Esophagus muscularis mucosa (tissue), 4 donors: ENCODE measurements at places on chromosomes 13 and 19. TPM values are rescaled to one million over a fixed set of nuclear protein-coding genes. Genes with fewer than 3 reads are reported as not detected.
A peak's percentile ranks its signal among the peaks of the same experiment; 100 is the strongest.

- no peak for DNase-seq
These were observed 3.2 kb downstream of the IL17D start for GRCh38 chr13:20706661-20707060.

DNA sequence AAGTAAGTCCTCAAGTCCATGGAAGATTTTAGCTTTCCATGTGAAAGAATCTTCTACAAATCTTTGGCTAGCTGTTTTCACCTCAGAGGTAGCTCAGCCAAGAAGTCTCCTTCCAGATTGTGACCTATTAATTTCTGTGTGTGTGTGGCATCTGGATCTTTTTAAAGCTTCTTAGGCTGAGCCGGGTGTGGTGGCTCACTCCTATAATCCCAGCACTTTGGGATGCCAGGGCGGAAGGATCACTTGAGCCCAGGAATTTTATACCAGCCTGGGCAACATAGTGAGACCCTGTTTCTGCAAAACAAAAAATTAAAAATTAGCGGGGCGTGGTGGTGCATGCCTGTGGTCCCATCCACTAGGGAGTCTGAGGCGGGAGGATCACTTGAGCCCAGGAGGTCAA, 13.4 kb upstream of the SLC44A2 start:
- DNase-seq = no peak

GRCh38 chr13:37100731-37101130, 4.7 kb downstream of the CSNK1A1L start:
- no peak for DNase-seq

DNA sequence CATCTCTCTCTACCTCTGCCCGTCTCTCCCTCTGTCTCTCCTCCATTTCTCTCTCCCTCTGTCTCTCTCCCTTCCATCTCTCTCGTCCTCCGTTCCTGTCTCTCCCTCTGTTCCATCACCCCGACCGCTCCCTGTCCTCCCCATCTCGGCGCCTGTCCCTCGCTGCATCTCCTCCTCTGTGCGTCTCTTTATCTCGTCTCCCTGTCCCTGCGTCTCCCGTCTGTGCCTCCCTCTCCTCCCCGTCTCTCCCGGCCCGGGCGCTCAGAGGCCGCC, 4.6 kb downstream of the GRIN2D start:
- DNase-seq = no peak

DNA sequence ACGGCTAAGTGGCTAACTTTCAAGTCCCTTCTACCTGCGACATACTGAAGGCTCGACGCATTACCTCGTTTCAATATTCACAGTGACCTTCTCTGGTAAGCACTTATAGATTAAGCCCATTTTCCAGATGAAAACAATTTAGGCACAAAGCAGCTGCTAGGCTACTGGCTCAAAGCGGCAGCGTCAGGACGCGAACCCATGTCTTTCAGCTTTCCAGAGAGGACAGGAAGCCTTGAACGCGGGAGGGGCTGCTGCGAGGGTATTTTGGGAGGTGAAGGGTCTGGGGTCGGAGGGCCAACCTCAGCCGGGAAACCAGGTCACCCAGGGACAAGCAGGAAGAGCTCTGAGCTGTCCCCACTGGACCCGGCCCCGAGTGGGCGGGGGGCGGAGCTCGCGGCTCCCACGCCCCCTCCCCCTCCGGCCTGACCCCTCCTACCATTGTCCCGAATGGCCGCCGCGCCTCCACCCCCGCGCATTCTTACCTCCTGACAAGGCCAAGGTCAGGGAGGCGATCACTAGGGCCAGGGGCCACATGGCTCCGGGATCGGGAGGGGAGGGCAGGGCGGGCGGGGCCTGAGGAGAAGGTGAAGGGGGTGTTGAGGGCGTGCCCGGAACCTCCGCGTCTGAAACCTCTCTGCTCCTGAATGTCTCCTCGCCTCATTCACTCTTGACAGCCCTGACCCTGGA, at the start of gene KLK13:
KLK13 (minus strand) TSS at position 559 of the 687 bp plus-strand sequence; CDS start at position 534, 25 bp downstream.
- no peak for DNase-seq

GRCh38 chr13:43880926-43881325, 1.2 kb downstream of the LACC1 start:
- no peak for DNase-seq

DNA sequence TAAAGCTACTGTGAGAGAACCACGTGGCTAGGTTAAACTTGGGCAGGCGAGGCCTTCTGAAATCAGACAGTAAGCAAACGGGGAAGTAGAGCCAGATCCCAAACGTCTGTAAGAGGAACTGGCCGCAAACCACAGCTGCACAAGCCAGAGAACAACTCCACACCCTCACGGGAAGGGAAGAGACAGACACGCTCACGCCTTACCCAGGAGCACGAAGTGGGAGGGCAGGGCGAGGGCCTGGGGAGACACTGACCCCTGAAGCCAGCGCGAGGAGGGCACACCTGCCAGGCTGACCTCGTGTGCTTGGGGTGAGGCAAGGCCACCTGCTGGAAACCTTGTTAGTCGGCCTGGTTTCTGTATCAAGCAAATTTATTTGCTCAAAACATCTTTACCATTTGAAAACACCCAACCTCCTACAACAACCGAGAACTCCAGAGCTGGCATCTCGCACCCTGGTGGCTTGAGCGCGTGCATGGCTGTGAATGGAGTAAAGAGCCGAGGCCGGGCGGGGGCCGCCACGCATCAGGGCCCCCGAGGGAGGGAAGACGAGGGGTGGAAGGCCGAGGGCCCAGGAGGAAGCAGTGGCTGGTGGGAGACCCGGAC, 7.3 kb downstream of the POLR2E start:
- DNase-seq = peak; percentile 95

GRCh38 chr19:42114412-42114811, 17.8 kb downstream of the POU2F2 start:
- DNase-seq = no peak

DNA sequence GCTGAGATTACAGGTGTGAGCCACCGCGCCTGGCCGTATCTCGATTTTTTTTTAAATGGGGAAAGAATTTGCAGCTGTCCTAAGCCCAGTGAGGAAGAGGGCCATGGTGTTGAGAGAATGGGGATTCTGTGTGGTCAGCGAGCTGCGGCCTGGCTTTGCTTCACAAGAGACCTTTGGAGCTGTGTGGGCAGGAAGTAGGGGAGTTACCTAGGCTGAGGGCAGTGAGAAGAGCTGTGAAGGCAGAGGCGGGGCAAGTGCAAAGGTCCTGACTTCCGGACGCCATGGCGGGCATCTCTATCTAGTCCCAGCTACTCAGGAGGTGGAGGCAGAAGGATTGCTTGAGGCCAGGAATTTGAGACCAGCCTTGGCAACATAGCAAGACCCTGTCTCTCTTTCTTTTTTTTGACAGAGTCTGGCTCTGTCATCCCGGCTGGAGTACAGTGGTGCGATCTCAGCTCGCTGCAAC, 4.9 kb downstream of the AP2A1 start:
- no peak for DNase-seq

GRCh38 chr13:41588899-41589298, 131.5 kb downstream of the RGCC start:
- no peak for DNase-seq

DNA sequence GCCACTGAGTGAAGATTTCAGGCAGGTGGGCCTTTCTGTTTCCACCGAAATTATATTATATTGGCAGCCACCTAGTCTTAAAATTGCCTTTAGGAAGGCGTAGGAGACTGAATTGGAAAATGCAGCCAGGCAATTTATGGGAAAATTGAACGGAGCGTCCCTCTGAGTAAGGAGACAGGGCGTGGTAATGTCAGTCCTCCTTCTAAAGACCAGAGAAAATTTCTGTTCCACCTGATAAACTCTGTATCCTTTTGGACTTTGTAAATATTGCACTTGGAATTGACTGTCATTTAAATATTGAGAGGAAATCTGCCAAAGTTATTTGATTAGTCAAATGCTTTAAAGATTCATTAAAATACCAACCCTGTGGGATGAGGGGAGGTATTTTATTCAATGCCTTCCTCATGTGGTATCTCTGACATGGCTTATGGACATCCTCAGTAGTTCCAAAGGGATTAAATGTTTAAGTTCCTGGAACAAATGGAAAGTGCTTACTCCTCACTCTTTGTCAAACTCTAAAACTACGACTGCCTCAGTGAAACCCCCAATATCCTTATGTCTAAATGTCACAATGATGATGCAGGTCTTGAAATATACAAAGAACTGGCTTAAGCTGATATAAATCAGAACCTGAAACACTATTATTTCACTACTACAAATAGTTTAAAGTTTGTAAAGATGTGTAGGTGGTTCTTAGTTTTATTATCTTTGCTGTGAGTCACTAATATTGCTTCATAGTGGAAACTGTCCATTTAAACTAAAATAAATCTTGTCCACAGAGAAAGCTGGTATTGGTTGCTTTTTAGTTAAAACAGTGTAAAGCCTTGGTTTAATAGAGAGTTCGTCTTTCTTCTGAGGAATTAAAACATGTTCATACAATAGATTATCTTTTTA, 203.2 kb downstream of the FGF14 start:
- DNase-seq = no peak

DNA sequence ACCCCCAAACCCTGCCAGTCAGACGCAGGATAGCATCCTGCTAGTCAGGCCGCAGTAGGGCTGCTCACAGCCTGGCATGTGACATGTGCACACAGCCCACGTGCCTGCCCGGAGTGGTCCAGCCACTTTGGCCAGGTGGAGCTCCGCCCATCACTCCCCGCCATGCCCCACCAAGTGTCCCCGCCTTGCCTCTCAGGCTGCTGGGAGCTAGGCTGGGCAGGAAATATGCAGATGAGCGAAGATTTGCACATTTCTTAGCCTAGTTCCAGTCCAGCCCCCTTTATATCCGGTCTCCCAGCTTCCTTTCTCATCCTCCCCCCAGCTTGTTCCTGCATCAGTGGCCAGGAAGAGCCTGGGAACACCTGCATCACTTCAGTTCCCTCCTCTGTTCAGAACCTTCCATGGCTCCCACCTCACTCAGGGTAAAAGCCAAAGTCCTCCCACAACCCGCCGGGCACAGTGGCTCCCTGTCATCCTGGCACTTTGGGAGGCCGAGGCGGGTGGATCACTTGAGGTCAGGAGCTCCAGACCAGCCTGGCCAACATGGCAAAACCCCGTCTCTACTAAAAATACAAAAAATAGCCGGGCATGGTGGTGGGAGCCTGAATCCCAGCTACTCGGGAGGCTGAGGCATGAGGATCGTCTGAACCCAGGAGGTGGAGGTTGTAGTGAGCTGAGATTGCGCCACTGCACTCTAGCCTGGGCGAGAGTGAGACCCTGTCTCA, 2.3 kb upstream of the DOCK6 start:
- DNase-seq = no peak

DNA sequence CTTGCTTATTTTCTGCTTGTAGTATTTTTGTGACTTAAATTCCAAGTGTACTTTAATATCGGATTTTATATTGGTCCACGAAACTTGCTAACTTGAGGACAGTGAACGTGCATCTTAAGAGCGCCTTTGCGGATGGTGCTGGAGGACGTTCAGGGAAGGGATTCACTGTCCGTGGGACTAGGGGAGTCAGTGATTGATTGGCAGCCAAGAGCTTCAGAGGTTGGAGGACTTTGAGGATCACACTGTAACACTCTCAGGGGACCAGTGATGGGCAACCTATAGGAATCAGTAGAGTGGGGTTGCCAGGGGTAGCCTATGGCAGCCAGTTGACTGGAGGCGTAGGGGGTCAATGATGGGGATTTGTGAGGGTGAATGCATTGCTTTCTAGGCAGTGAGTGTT, 516 bp downstream of the ZNF175 start:
- DNase-seq = no peak

Gene TEX29
- 0.99 TPM for total RNA-seq

Gene SSBP4
- total RNA-seq = 97.1 TPM

Gene ZNF562
- total RNA-seq = 22.8 TPM

Gene LRRC4B
- 8.0 TPM for total RNA-seq

Gene ZNF416
- total RNA-seq = 4.6 TPM

Gene SLITRK6
- total RNA-seq = 3.0 TPM
